ENCODE measurements at places on chromosomes 2 and 18.

DNA sequence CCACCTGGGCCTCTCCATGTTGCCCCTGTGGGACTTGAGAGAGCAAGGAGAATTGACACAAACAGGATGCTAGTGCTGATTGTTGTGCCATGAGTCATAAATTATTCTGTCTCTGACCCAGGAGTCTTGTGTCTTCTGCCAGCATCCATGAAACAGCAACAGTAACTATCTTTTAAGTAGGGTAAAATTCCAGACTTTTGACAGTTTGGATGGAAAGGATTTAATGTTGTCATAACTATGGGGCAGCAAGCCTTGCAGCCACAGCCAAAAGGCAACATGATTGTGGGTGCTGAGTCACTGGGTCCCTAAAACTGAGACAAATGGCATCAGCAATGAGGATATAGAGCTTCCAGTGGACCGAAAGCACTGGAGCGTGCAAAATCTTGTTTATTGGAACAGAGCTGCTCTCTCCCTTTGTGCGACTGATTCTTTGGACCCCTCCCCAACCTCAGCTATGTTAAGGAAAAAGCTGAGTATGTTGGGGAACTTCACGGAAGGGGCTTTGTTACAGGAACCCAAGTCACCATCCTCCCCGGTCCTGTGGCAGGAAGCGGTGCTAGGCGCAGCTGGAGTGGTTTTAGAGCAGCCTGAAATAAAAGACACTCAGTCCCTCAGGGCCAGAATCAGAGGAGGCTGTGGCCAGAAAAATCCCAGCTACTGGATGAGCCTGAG is 9.6 kb upstream of the ITPRIPL1 start:
- no peak for DNase-seq

GRCh38 chr18:74631212-74631611 is 33.5 kb downstream of the ZNF407 start:
- no peak for DNase-seq

DNA sequence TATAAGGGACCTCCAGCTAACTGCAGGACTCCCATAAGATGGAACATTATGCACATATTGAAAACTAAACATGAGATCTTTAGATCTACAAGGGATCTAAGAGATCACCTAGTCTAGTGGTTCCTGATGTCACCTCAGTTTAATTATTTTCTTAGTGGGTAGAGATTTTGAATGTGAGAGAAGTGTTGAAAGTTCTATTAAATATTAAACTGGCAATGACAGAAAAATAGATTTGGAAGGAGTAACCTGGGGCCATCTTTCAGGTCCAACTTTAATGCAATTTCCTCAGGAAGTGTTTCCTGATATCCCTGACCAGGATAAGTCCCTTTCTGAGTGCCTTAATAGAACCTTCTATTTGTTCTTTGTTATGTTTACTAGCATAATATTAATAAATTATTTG is 29.1 kb upstream of the CPS1 start:
- DNase-seq: no peak

DNA sequence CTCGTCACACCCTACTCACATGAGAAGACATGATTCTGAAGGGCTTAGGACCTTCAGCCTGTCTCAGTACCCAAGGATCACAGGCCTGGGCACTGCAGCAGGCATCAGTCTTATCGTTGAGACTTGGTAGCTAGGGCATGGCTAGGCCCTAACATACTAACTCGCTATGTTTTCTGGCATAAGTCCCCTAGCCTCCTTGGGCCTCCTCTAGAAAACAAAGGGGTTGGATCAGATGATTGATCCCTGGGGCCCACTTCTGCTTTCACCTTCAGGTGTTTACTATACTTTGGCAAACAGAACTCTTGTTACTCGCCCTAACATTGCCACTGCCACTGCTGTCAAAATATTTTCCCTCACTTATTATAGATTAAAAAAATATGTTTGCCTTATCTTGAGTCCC is 44.2 kb downstream of the VSNL1 start:
- DNase-seq: no peak

DNA sequence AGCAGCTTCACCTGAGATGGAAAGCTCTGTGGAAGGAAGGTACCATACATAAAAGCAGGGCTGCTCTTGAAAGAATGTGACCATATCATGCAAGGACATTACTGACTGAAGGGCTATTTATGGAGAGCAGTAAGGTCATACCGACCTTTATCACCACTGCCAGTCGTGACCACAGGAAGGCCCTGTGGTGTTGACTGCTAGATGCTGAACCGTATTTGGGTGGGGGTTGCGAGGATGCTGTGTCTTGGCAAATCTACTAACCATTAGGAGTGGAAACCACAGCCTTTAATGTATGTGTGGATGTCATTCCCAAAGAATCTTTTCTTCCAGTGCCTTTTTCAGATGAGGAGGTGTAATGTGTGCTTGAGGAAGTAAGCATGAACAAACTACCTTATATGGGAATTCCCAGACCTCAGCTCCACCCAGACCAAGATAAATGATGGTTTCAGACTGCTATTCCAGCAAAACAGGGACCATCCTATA is 60.8 kb downstream of the LIMS1 start:
- no peak for DNase-seq

- no peak for DNase-seq
Measured at GRCh38 chr2:114261366-114261765, 181.1 kb upstream of the DPP10 start.

GRCh38 chr2:48169141-48169592 is 262.9 kb upstream of the FBXO11 start:
- no peak for DNase-seq

DNA sequence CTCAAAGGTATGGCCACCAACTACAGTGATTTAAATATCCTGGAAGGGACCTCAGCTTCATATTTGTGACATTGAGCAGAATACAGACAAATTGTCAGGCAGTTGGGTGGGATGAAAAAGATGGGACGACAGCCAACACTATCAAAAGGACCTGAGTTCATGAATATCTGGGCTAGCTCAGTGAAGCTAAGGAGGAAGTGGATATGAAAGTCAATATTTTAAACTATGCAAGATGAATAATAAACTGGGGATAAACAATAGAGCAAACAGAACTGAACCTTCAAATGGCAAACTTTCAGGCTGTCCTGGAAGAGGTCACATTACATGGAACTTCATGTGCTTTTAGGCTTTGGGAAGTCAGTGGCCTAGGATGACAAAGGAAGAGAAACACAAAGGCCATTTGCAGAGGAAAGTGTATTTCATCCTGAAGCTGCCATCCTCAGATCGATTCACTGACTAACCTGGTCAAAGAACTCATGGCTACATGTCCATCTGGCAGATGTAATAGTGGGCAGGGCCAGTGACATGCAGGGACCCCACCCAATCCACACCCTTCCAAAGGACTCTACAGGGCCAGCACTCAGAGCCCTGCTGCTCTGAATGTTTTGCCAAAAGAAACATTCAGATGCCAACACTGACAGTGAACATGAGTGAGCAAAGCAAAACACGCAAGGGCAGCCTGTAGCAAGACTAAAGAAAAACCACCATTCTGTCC is 175.7 kb downstream of the ETAA1 start:
- no peak for DNase-seq

DNA sequence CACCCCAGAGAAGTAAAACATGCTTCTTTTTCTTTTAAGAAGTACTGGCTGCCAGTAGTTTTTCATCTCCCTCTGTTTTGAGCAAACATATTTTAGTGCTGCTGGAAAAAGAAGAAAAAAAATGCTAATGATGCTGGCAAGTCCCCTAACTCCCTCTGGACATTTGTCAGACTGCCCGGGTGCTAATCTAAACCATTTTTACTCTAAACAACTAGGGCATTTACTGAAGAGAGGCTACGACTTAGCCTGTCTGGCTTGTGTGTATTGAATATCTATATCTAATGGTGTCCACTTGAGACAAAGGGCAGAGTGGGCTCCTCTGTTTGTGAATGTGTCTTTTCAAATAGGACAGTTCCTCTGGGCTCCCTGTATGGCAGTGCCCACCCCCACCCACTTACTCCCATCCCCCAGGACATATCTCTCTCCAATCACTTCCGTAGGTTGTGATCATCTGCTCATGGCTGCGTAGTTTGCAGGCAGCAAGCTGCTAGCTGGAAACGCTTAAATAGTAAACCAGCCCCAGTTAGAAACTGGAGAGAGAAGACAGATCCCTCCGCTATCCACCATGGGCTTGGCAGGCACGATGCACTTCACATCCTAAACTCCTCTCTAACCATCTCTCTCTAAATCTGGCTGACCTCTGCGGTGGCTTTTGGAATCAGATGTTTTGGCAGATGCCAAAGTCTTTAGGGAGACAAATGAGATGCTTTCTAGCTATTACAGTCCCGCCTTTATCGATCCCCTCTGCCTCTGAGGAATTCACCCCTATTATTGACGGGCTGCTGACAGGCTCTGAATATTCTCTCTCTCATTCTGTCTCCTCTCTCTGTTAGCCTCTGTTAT is 58.3 kb downstream of the DOCK10 start:
- no peak for DNase-seq

GRCh38 chr18:62377131-62377807 is 52.2 kb downstream of the TNFRSF11A start:
- no peak for DNase-seq

Data from stimulated activated CD4-positive, alpha-beta T cell treated with anti-CD3 and anti-CD28 coated beads, TNF-alpha, amount 100 ng/mL, for 48 hours (primary cell).